ENCODE measurements at places on chromosomes 13 and 19.

DNA sequence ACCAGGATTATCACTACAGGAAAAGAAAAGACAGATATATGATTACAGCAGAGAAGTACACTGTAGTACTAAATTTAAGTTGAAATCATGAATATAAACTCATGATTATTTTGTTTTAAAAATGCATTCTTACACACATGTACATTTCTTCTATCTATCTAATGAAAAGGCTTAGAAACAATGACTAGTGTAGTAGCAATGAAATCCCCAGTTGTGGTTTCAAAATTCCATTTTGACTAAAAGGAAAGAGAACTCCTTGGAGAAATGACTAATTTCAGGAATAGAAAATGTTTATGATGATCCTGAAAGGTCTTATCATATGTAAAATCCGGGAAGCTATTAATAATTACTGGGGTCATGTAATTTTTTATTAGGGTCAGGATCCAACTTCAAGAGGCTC lies 195.0 kb upstream of the STARD13 start:
- peak; percentile 14 for DNase-seq

- no peak for DNase-seq
Observed at GRCh38 chr19:23777216-23777615, 18.5 kb upstream of the ZNF681 start.

DNA sequence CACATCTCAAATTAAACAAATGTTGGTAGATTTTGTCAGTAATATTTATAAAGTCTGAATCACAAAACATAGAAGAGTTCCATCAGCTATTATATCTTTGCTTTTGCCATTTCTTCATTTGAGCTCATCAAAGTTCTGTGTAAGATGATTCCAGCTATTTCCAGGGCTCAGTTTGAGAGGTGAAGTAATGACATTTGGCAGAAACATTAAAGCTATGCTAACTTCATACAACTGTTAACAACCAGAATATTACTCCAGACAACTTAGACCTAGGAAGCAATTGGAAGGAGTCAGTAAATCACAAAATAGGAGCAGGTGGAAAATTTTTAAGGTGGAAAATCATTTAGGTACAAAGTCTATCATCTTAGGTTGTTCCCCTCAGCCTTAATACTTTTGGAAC lies 76.2 kb upstream of the CSNK1A1L start:
- DNase-seq: no peak

DNA sequence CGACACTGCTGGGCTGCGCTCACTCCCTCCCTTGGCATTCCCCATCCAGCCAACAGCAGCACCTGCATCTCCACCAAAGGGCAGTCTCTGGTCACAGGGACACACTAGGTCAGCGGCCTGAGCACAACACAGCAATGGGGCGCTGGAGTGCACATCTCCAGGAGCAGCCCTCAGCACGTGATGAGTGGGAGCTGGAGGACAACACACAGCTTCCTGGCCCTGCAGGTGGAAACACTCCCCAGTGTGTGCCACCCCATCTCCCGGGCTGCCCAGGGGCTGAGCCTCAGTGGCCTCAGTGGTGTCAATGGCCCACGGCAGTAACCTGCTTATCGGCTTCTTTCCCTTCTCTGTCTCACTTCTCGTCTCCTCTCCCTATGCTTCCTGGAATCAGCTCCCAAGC lies 96.8 kb upstream of the VSTM2B start:
- no peak for DNase-seq

- no peak for DNase-seq
Observed at GRCh38 chr19:2457394-2458037, 757 bp upstream of the LMNB2 start.

DNA sequence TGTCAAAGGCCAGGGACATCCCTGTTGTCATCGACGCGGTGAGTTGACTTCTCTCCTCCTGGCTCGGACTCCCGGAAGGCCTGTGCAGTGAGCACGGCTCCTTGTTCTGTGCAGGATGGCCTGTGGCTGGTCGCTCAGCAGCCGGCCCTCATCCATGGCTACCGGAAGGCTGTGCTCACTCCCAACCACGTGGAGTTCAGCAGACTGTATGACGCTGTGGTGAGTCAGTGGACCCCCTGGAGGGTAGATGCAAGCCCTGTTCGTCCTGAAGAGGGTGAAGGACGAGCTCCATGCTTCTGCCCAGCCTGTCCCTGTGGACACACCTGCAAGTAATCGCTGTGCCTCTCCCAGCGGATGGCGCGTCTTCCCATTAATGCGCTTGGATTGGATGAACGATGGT lies 19.2 kb downstream of the NAXD start:
- peak; percentile 48 for DNase-seq

DNA sequence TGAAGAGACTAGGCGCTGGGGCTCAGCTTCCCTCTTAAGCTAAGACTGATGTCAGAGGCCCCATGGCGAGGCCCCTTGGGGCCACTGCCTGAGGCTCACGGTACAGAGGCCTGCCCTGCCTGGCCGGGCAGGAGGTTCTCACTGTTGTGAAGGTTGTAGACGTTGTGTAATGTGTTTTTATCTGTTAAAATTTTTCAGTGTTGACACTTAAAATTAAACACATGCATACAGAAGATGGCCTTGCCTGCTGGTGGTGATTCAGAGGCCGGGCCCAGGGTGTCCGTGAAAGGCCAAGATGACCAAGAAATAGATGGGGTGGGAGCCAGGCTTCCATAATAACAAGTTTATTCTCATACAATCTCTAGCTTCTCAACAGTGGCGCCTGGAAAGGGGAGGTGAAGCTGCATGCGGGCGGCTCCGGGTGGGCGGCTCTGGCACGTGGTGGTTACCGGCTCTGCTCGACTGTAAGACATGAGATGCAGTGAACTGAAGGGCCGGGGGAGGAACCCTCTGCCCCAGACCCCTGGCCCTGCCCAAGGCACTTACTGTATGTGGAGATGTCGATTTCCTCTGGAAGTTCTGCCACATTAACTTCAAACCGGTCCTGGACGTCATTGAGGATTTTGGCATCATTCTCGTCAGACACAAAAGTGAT lies 10.5 kb downstream of the DDX39A start:
- DNase-seq: peak; percentile 52

DNA sequence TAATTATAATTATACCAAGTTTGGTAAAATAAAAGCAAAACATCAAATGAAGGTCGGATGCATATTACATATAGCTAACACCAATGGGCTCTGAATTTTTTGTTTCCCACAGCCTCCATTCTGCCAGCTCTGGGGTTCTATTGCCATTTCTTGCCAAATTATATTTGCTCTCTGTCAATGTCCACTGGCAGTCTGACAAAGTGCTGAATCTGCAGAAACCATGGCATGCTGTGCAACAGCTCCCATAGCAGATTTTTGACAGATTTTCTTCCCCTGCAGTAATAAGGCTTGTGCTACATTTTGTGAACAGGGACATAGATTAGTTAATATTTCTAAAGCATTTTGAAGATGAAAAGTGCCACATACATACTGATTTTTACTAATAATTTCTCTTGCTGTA lies 1102.1 kb downstream of the DIAPH3 start:
- no peak for DNase-seq

GRCh38 chr13:97686594-97686993 lies 252.6 kb downstream of the RAP2A start:
- DNase-seq: no peak

DNA sequence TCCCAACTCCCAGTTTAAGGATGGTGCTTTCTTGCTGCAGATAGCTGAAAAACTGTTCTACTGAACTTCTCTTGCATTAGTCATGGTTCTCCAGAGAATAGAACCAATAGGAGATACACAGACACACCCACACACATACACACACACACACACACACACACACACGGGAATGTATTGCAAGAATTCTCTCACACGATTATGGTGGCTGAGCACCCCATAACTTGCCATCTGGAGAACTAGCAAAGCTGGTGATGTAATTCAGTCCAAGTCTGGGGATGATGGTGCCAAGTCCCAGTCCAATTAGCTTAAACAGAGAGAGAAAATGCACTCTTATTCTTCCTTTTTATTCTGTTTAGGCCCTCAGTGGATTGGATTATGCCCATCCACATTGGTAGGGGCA lies 643.9 kb downstream of the DIAPH3 start:
- DNase-seq: no peak

GRCh38 chr13:72109863-72110262 lies 242.9 kb upstream of the DACH1 start:
- no peak for DNase-seq

- no peak for DNase-seq
Observed at GRCh38 chr19:58338825-58339558, 12.2 kb downstream of the ZSCAN22 start.

DNA sequence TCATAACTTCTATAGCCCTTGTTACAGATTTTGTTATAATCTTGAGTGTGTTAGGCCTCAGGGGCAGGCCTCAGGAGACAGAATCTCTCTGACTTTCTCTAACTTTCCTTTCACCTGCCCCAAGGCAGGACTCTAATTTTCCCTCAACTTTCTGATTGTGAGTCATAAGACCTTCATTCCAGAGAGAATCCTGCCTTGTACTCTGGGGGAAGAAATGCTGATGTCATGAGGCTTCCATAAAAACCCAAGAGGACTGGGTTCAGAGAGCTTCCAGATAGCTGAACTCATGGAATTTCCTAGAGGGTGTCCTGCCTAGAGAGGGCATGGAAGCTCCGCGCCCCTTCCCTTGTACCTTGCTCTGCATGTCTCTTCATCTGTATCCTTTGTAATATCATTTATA lies 5.3 kb upstream of the KBTBD6 start:
- peak; percentile 63 for DNase-seq

- DNase-seq: peak; percentile 39
Observed at GRCh38 chr13:41547251-41548000, 90.1 kb downstream of the RGCC start.

GRCh38 chr19:8608941-8609278 lies 1.6 kb downstream of the ADAMTS10 start:
- DNase-seq: no peak

DNA sequence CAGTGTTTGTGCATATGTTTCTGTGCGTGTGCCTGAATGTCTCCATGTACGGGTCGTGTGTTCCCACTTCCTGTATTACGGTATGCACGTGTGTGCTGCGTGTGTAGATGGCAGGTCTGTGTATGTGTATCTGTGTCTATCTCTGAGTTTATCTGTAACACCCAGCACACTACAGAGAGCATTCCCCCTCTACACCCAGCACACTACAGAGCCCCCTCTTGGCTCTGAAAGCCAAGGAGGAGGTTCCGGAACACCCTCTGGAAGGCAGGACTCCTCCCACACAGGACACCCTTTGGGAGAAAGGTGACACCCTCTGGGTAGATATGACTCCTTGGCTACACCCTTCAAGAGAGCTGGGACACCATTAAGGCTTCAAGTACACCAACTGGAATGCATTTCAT lies 2.1 kb upstream of the ERFL start:
- DNase-seq: no peak

- DNase-seq: no peak
Observed at GRCh38 chr19:13906521-13906904, 512 bp downstream of the CC2D1A start.

DNA sequence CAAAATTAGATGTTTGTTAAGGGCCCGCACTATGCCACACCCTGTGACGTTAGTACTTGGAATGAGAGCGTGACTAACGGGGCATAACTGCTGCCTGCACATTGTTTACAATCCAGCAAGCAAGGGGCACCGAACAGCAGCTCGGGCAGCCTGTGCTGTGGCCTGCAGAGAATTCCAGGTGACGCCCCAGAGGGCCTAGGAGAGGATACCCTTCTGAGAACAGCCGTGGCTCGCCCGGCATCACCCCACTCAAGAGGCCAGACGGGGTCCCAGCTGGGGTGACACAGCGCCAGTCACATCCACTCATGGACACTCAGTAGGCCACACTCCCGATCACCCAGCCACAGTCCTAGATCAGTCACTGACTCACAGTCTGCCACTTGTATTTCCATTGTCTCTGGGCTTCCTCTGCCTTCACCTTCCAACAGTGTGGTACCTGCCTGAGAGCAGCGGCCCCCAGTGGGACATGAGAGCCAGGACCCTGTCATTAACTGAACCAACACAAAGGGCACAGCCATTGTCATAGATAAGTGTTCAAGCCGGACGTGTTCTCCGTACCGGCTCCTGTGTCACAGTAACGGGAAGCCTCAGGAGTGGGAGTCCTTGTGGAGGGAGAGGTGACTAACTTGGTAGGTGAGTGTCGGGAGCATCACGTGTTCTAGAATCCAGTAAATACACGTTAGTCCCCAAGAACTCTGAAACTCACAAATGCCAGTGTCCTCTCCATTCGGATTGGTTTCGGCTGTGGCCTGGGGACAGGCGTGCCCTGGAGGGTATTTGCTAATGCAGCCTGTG lies 7.5 kb downstream of the ZNF331 start:
- DNase-seq: peak; percentile 93

GRCh38 chr13:104385404-104385803 lies 1319.2 kb upstream of the SLC10A2 start:
- peak; percentile 41 for DNase-seq

DNA sequence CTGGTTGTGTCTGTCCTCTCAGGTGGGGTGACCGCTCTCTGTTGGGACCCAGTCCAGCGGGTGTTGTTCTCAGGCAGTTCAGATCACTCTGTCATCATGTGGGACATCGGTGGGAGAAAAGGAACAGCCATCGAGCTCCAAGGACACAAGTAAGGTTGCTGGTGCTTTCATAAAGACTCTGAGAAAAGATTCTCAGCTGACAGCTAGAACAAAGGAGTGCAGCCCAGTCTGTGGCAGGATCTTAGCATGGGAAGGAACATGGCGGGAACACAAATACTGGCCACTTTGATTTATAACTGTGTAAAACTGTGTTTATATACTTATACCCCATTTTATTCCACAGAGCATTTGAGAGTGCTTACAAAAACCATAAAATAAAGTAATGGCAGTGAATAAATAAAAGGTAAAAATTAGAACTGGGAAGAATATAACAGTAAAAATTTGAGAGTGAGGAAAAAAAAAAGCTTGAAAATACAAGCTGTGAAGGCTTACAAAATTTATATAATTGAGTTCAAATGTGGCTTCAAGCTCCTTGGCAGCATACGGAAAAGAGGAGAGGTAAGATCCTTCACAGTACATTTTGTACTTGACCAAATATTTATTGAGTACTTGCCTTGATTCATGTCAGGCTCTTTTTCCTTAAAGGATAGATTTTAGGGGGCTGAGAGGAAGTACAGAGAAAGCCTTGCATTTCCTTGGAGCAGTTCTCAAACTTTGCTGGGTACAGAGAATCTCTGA lies 64.8 kb downstream of the DHRS12 start:
- no peak for DNase-seq

- DNase-seq: peak; percentile 91
Observed at GRCh38 chr19:52566588-52566987, 3.5 kb upstream of the ZNF701 start.

DNA sequence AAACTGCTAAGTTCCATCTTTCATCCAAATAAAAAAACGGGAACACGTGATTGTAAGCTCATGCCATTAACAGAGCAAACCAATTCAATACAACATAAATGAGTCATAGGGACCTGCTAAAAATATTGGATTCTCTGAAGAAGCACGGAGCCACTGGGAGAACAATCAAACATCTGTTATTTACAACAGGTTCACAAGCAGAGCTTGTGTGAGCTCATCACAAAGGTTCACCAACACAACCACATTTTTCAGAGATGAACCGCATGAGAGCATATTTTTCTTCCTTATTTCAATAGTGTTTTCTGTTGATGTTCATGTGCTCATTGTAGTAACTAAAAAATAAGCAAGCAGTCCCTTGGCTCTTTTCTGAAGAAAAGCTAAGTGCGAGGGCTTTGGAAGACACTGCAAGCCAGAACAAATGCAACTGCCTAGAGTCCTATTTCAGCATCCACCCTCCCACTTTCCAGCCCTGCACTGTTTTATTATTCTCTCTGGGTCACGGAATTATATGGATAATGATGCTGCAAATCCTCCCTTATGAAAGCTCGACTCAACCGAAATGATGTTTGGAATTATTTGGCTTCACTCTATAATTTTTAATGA lies 545.8 kb downstream of the LIG4 start:
- DNase-seq: peak; percentile 69

Measured in fibroblast of villous mesenchyme (primary cell).